ENCODE measurements at places on chromosomes 11 and 22.

GRCh38 chr11:100297516-100297915, 389.6 kb upstream of the ARHGAP42 start:
- DNase-seq, result no peak

GRCh38 chr11:304915-305843, 2.4 kb upstream of the IFITM2 start:
- no peak for DNase-seq

- no peak for DNase-seq
Observed at GRCh38 chr11:37343290-37343689, 745.3 kb upstream of the RAG2 start.

DNA sequence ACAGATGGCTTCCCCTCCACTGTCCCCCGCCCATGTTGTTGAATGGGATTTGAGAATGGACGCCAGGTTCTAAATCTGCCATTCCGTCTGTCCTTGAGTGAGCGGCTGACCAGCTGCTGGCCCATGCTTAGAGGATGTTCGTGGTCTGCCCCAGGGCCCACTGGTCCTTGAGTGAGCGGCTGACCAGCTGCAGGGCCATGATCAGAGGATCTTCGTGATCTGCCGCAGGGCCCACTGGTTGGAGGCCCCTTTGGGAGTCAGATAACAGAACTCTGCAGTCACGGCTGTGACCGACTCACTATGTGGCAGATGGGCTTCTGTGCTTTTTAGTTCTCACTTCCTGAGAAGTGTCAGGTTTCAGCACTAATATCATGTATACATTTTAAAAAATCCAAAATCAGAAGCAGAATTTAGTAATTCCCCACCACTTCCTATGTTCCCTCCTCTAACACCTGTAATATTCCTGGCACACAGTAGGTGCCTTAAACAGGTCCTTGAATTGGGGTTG, 54.1 kb downstream of the MICAL3 start:
- DNase-seq, result no peak

DNA sequence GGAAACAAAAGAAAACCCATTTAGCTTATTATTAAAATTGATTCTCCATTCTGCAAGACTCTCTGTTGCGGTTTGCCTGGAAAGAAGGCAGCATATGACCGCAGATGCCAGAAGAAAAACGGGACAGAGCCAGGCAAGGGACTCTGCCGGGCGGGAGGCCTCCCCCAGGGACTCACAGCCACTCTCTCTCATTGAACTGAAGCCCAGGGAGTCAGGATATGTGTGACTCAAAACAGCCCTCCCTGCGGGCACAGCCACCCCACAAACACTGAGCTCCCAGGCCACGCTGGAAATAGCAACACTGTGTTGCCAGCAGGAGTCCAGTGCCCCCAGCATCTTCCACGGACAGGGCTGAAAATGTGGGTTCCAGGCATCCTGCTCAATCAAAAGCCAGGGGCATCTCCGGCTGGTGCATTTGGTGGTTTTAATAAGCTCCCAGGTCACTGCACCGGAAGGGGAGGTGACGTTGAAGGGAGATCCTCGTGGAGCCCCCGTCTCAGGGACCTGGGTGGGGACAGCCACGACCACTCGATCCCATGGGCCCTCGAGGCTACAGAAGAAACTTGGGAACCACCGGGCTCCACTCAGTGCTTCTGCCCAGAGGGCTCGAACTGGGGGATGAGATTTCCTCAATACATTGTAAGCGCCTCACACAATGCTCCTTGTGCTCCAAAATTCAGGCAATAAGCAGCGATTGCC, 624.5 kb downstream of the TBC1D22A start:
- DNase-seq, result no peak

- DNase-seq, result no peak
Observed at GRCh38 chr11:72326151-72326848, 82.3 kb upstream of the PHOX2A start.

DNA sequence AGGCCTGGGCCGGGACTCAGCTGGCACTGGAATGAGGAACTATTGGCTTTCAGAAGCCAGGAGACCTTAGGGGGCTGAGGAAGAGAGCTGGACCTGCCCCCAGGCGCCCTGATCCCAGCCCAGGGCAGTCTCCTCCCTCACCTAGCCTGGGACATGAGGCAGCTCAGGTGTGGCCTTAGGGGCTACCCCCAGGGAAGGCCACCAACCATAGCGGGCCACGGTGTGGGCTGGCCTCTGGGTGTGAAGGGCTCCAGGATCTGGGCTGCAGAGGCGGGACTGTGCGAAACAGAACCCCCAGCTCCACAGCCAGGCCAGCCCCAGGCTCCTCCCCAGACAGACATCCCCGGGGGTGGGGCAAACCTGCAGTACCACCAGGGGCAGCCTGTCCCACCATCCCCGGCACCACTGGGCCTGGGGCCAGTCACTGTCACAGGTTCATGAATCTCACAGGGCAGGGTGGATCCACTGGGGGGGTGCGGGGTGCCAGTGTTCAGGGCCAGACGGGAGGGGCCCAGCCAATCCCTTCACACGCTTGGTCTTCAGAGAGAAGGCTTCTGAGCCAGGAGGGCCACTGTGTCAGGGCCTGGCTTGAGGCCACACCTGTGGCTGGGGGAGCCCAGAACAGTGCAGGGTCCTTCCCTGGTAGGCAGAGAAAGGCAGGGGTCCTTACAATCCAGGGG, 3.5 kb downstream of the PLXNB2 start:
- DNase-seq, result no peak

DNA sequence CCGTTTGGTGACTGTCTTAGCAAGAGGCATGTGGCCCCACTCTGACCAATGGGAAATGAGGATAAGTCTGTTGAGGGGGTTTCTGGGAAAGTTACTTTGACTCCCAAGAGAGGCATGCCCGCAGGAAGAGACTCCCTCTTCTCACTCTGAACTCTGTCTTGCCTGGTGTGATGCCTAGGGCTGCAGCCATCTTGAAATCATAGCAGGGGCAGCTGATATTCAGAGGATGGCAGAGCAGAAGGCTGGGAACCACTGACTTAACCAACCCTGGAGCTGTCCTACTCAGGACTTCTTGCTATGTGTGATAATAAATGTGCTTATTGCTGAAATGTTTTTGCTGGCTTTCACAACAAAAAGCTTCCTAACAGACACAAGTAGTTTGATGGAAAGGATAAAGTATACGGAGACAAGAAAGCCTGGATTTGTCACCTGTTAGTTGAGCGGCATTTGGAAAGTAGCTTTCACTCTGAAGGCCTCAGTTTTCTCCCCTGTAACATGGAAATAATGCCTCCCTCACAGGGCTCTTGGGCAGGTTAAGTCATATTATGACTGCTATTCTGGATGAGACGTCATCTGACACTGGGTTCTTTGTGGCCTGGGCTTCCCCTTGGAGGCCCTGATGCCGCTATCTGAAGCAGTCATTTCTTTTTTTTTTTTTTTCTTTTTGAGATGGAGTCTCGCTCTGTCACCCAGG, 128.5 kb downstream of the CEP164 start:
- no peak for DNase-seq

DNA sequence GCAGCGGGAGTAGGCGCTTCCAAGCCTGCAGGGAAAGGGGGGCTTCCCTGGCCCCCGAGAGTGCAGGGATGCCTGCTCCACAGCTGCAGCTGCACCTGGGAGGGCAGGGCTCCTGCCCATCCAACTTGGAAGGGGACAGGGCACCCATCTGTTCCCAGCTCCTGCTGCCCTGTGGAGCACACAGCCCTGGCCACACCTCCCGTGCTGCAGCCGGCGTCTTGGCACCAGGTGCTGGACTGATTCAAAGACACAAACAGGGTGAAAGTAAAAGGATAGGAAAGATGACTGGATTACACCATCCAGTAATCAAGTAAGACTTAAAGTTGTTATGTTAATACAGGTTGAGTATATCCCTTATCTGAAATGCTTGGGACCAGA, 14.8 kb downstream of the NPAT start:
- no peak for DNase-seq

DNA sequence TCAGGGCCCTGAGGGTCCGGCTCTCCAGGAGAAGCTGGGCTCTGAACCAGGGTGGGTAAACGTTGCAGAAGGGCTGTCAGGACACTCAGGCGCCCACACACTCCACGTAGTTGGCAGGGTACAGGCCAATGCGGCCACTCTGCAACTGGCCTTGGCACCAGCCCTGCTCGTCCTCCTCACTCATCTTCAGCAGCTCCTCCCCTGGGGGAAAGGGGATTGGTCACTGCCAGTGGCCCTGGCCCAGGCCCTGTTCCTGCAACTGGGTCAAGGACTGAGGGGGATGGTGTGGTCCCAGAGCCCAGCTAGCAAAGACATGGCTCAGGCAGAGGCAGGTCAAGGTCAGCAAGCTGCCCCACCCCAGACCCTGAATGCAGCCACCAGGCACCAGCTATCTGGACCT, 1.2 kb upstream of the ARFGAP2 start:
- DNase-seq, result no peak

DNA sequence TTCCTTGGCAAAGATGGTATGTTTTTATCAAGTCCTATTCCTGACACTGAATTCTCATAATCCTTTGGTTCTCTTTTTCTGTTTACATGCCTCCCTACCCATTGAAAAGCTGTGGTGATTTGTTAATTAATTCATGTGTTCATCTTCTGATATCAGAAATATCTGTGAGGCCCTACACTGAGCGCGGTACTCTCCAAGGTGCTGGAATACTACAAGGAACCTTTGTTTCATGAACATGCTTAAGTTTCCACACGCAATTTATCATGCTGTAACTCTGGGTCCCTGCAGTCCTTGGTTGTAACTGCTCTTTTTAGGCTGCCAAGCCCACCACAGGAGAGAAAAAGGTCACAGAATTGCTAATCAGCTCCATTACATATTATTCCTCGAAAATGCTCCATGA, 331.8 kb downstream of the FAT3 start:
- no peak for DNase-seq

- DNase-seq, result no peak
Observed at GRCh38 chr22:39276440-39277141, 31.8 kb upstream of the PDGFB start.

GRCh38 chr11:113546757-113547507, 71.7 kb upstream of the DRD2 start:
- no peak for DNase-seq

GRCh38 chr11:61697078-61697502, 16.9 kb downstream of the DAGLA start:
- DNase-seq, result no peak

GRCh38 chr11:18853086-18853720, 61.6 kb upstream of the PTPN5 start:
- no peak for DNase-seq

DNA sequence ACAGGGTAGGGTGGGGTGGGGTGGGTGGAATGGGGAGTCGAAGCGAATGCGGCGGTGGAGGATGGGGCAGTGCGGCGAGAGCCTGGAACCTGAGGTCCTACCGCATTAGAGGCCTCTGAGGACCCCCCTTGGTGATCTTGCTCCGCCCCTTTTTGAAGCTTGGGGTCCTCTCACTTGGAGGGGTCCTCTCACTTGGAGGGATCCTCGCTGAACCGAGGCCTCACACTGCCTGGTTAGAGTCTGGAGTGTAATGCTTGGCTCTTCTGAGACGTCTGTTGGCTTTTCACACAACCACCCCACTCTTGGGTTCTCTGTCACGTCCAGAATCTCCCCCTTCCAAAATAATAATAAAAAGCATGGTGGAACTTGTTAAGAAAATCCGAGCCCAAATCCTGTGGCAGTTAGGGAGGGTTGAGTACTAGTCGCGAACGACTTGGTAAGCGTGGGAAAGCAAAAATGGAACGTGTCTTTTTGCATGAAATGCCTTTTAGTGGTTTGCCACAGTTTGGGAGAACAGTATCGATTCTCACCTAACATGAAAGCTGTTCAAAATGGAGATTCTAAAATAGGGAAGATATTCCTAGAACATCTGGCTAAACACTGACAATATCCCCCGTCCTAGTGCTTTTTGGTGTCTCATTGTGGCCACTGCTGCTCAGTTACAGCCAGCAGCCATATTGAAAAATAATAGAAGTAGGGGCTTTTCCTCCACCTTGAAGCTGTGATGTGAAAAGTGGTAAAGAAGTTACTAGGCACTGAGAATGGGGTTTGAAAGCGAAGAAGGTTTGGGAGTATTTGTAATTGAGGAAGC, 822 bp downstream of the RBX1 start:
- DNase-seq, result no peak

DNA sequence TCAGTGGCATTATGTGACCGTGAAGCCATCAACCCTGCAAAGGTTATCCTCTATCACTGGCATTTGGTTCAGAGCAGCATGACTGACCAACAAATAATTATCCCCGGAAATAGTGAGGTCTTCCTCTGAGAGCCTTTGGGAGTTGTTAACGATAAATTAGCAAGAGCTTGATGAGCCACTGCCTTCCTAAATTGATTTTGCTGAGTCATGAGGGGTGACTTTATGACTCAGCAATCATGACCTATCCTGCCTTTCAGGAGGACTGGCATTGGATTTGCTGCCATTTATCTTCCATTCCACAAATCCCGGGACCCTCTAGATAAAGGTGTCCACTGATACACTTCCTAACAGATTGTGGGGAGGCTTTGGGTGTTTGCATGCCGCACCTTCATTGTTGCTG, 80.8 kb upstream of the MTNR1B start:
- DNase-seq, result no peak

DNA sequence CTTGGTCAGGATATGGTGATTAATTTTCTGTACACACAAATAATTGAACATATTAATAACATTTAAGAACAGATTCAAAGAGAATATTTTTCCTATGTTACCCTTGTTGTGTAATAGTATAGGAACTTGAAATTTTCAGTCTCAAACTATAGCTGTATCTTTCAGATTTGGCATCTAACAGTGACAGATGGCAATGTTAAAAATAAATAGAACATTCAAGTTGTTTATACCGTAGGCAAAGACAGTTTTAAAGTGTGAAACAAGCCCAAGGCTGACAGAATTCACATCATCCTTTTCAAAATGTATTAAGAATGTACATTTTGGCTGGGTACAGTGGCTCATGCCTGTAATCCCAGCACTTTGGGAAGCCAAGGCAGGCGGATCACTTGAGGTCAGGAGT, 92.6 kb upstream of the TP53AIP1 start:
- no peak for DNase-seq

- no peak for DNase-seq
Observed at GRCh38 chr11:96237766-96238266, 105.2 kb downstream of the MAML2 start.

DNA sequence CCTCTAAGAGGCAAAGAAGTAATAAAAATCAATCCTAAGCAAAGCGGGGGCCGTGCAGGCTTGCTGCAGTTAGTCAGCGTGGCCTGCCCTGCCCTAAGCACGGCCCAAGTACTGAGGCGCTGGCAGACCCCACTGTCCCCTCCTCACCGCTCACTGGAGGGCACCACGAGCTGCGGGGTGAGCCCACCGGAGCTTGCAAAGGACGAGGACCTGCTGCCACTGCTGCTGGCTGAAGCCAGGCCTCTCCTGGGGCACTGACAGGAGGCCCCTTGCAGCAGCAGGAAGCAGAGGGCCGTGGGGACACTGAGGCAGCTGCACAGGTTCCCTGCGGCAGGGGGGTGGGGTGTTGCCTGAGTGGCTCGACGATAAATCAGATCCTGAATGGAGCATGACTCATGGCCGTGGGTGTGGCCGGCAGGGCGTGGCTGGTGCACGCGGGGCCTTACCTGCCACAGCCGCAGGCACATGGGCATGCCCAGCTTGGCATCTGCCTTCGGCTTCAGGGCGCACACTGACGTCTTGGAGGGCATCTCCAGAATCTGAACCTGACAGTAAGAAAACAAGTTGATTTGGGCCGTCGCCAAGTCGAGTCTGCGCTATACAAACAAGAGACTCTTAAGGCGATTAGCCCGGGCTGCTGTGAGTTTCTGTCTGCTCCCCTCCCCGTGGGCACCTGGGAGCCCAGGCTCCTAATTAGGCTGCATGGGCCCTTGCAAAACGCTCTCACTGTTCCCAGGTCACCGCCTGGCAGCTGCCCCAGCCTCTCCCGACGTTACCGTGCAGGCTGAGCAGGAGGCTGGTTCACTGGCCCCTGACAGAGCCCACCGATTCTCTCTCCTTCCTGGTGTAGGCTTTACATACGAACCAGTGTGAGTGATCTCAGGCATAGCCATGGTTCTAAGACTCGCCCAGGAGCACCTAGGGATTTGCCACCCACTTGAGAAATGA, 45.9 kb downstream of the TBX1 start:
- DNase-seq, result no peak

All from NCI-H187 (cell line).